ENCODE measurements at places on chromosomes 1 and 21.

- DNase-seq: no peak
These were observed at the start of gene RAP1GAP for GRCh38 chr1:21669258-21670058. Gene RAP1GAP, minus strand, starts transcription at chr1:21669357. Its CDS starts 49,325 bp downstream, at chr1:21620032.

GRCh38 chr1:229582011-229582694 lies 23.6 kb upstream of the ABCB10 start:
- DNase-seq: no peak

- no peak for DNase-seq
These were observed 64.0 kb downstream of the RHBG start for GRCh38 chr1:156433032-156433431.

DNA sequence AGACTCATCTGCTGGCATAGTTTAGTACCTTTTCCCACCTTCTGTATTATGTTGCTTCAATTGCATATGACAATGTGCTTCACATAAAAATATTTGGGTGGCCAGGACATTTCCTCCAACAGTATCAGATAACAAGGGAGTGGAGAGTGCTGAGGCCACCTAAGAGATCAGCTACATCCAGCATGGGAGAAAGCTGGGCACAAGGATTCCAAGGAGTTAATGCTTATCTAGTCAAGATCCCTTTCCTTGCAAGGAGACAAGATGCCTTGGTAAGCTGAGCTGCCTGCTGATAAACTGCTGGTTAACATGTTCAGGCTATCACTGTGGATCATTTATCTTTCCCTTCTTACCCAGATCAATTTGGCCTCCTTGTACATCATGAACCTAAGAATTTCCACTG lies 5.4 kb downstream of the TACSTD2 start:
- no peak for DNase-seq

DNA sequence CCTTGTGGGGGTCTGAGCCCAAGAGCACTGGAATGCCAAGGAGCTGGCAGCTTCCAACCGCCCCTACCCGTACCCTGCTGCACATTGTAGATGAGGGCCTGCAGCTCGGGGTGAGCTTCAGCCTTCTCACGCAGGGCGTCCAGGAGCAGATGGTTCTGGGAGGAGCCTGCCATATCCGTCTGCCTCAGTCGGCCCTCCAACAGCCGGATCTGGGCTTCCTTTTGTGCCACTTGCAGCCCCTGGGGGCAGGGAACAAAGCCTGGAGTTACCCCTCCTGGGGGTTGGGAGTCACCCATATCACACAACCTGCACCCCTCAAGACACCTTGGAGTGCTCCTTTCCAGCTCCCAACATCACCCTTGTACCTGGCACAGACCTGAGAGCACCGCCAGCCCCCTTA lies 34.8 kb downstream of the KIF21B start:
- no peak for DNase-seq

DNA sequence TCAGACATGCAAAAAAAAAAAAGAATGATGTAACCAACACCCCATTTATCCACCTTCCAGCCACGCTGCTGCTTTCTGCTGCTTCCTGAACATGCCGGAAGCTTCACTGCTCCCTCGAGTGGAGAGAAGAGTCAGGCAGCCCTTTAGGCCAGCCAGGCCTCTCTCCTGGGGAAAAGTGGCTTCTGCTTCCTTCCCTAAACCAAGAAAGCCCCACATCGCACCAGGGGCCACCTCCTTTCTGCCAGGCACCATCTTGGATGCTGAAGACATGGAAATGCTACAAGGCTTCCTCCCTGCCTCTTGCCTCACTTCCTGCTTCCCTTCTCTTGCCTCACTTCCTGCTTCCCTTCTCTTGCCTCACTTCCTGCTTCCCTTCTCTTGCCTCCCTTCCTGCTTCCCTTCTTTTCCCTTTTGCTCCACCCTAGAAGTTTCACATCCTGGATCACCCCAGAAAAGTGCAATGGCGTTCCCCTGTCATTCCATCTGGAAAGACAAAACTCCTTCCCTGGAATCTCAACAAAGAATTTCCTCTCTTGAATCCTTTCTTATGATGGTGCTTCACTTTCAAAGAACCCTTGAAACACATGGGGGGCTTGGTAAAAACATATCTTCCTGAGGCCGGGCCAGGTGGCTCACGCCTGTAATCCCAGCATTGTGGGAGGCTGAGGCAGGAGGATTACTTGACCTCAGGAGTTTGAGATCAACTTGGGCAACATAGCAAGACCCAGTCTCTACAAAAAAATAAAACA lies 18.7 kb downstream of the TNFRSF8 start:
- DNase-seq: no peak

DNA sequence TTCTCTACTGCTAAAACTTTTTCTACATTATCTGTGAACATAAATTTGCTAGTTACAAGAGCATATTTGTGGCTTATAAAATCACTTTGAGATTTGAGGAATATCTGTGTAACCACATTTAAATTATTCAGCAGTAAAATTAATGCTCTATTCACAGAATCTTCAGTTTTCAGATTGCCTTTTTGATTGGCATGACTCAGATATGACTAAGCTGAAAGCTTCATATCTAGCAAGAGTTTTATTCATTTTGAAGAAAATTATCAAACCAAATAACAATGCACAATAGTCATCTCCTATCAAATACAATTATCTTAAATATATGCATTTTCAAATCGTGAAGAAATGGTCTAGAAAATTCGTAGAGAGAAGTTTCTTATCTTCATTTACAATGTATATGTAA lies 1498.2 kb upstream of the B3GALT2 start:
- no peak for DNase-seq
